ENCODE measurements at places on chromosomes 16 and 17.
A peak's percentile ranks its signal among the peaks of the same experiment; 100 is the strongest.

GRCh38 chr16:27326738-27327585 lies 13.2 kb downstream of the IL4R start:
- peak; percentile 16 for DNase-seq

DNA sequence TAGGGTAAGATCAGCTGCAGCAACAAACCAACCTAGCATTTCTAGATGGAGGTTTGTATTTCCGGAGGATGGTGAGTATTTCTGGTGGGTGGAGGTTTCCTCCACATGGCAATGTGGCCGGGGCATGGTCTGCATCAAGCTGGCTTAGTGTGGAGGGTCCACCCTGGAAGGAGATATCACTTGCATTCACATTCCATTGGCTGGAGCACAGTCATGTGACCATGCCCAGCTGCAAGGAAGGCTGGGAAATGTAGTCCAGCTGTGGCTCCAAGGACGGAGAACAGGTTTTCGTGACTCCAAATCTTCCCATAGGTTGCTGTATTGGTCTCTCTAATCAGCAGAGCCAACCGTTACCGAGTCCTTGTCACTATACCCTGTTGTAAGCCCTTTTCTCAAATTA lies 68.7 kb downstream of the RAI1 start:
- DNase-seq: peak; percentile 83

- DNase-seq: no peak
Observed at GRCh38 chr17:29659155-29659554, 36.4 kb upstream of the CORO6 start.

DNA sequence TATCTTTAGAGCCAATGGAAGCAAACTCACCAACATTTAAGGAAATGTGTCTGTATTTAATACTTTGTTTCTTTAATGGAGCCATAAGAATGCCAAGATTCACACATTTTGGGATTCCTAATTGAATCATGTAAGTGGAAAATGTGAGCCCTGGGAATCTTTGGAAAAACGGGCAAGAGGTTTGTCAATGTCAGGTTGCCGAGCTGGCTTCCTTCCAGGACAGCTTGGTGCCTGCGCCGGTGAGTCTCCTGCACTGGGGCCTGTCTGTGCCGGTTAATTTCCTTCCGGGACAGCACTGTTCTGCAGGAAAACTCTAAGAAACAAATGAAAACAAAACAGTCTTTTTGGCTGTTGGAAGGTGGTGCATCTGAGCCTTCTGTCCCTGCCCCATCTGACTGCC lies 210.6 kb downstream of the HAPSTR1 start:
- DNase-seq: no peak
